ENCODE measurements at places on chromosomes 2 and 18.

DNA sequence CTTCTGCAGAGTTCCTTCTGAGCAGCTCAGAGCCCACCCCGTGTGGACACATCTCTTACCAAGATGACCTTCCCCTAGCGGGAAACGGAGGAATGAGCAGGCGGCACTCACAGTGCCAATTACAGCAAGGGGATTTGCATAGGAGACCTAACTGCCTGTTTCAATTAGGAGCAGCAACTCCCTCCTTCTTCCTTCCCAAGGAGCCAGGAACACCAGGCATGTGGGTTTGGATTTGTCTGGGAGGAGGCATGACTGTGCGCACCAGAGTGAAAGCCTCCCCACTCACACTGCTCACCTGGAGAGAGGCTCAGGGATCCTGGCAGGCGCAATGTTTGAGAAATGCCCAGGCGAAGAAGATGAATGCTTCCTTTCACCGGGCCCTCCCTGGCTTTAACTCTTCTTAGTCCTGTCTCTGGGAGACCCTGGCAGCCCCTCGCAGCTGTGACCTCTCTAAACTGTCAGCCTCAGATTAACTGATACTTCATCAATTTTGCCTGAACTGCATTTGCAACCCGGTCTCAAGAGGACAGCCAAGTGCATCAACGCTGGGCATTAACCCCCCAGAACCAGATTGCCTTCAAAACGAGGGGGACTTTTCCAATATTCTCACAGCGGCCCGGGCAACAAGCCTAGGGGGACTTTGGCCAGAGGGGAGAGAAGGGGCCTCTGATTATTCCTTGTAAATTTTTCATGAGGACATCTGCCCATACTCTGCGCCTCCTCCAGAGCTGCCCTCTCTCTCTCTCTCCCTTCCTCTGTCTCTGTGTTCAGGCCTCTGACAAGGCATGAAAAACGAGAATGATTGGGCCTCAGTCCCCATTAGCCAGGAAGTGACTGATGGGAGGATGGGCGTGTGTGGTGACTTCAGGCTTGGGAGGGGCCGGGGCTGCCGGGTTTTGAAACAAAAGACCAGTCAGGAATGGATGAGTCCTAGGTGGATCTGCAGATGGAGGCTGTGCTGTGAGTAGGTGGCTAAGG, 93.8 kb downstream of the CMPK2 start:
- no peak for DNase-seq

- DNase-seq: no peak
Measured at GRCh38 chr2:101921319-101921952, 70.3 kb upstream of the IL1R2 start.

- peak; percentile 88 for DNase-seq
Measured at GRCh38 chr2:112726487-112727190, 5.8 kb downstream of the NT5DC4 start.

GRCh38 chr2:232234922-232235615, 143.5 kb upstream of the ALPP start:
- no peak for DNase-seq

DNA sequence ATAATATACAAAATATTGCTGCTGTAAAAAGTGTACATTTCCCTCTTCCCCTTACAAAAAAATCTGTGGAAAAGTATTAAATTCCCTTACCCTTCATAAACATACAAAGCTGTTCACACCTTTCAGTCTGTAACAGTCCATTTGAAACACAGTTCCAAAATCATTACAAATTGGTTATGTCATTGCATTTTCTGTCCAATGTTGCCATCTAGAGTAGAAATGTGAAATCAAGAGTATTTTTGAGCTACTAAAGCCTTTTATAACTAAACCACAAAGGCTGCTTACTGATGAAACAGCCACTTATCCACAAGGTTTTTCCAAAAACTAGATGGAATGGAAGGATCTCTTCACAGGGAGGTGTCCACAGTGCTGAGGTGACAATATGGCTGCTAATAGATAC, 72.5 kb downstream of the SS18 start:
- DNase-seq: no peak

- peak; percentile 40 for DNase-seq
Measured at GRCh38 chr2:120261387-120262006, 8.8 kb downstream of the RALB start.

DNA sequence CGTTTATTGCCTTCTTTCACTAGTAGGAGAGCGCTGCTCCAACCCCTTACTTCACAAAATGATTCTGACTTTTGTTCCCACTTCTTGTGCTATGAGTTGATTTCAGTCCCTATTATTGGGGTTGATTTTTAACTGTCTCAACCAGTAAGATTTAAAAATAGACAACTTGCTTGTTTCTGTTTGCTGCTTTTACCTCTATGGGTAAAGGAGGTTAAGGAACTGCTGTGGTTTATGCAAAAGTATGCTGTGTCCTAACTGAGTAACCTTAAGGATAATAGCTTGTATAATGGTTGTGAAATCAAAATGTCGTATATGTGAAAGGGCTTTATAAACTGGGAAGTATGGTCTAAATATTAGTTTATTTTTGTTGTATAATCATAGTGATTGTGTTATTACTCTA, 22.6 kb downstream of the ALMS1 start:
- no peak for DNase-seq

DNA sequence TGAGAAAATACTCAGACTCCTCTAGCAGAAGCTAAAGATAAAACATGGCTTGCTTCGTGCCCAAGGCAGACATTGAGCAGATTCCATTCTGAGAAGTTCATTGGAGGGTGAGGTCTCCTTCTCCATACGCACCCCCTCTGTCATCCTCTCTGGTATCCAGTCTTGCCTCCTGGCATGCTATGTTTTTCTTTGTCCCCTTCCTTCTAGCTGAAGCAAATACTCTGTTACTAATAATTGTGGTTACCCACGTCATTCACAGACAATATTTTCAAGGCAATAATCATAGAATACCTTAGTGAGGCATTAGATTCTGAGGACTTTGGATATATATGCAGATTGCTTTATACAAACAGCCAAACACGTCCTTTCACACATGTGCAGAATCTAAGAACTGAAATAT, 66.2 kb upstream of the KLF7 start:
- DNase-seq: no peak

GRCh38 chr2:40760071-40760666, 308.3 kb upstream of the SLC8A1 start:
- DNase-seq: no peak

DNA sequence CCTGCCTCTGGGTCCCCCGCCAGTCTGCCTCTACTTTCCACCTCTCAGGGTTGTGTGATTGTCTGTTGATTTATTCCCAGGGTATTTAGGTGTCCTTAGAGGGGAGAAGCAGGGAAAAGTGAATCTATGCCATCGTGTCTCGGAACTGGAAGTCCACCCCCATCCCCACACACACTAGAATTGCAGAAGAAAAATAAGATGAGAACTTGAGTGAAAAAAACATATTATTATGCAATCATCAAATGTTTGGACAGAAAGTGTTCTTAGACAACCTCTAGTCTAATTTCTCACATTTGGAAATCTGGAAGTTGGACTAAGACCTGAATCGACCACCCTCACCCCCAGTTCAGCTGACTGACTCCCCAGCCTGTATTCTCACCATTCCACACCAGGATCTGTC, 14.1 kb upstream of the CASP8 start:
- no peak for DNase-seq

- no peak for DNase-seq
Measured at GRCh38 chr2:109707281-109708147, 86.6 kb upstream of the RGPD5 start.

GRCh38 chr2:11482473-11483035, 16.6 kb upstream of the E2F6 start:
- DNase-seq: no peak

GRCh38 chr2:119748135-119748534, 11.6 kb upstream of the PTPN4 start:
- DNase-seq: no peak

- no peak for DNase-seq
Measured at GRCh38 chr2:115848192-115848591, 1405.8 kb downstream of the DPP10 start.

- no peak for DNase-seq
Measured at GRCh38 chr2:68206793-68207192, 45.5 kb downstream of the PPP3R1 start.

DNA sequence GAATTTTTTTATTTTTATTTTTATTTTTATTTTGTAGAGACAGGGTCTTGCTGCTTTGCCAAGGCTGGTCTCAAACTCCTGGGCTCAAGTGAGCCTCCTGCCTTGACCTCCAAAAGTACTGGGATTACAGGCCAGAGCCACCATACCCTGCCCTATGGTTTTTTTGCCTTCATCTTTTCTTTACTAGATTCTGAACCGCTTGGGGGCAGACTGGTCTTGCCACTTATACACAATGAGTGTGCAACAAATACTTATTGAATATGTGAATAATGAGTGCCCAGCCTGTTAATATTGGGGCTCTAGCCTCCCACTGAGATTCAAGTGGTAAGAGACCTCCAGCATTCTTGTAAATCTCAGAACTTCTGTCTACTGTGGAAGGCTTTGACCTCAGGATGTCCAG, 3.9 kb downstream of the NCK2 start:
- DNase-seq: no peak

GRCh38 chr2:239466061-239466754, 65.4 kb upstream of the HDAC4 start:
- no peak for DNase-seq

DNA sequence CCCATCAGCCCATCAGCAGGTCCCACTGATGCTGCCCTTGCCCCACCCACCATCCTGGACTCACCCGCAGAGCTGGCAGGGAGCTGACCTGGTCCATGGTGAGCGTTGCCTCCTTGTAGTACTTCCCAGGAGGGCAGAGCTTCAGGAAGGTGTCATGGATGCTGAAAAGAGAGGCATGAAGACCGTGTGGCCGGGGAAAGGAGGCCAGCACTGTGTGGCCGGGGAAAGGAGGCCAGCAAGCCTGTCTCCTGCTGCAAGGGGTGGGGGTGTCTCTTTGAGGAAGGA, 11.9 kb downstream of the CIB4 start:
- no peak for DNase-seq

DNA sequence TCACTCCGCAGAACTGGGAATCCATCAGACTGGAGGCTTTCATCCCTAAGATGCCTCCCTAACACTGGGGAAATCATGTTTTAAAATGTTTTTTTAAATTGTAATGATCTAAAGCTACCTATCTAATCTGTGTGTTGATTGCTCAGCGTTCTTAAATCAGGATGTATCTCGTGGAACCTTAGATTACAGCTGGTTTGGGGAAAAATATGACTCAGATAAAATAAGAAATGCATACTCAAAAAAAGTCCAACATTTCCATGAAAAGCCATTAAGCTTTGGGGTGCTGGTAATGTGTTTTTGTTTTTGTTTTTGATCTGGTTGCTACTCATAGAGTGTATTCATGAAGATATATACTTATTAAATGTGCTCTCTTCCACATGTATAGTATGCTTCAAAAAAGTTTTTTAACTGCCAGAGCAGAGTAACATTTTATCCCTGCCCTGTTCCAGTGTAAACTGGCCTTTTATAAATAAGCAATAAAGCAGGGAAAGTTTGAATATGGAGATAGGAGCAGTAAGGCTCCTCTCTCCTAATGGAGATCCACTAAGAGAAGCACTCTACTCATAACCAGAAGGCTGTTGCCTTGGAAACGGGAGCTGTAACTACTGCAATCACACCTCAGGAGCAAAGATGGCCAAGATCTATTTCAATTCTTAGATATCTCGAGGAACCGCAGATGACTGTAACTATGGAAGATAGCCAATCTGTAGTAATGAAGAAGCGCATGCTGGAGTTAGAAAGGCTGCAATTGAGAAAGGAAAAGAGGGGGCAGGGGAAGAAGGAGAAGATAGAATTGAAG, 41.6 kb downstream of the ANKRD44 start:
- no peak for DNase-seq

- DNase-seq: no peak
Measured at GRCh38 chr2:222952204-222952603, 91.4 kb downstream of the ACSL3 start.
